ENCODE measurements at places on chromosomes 6 and 20.

DNA sequence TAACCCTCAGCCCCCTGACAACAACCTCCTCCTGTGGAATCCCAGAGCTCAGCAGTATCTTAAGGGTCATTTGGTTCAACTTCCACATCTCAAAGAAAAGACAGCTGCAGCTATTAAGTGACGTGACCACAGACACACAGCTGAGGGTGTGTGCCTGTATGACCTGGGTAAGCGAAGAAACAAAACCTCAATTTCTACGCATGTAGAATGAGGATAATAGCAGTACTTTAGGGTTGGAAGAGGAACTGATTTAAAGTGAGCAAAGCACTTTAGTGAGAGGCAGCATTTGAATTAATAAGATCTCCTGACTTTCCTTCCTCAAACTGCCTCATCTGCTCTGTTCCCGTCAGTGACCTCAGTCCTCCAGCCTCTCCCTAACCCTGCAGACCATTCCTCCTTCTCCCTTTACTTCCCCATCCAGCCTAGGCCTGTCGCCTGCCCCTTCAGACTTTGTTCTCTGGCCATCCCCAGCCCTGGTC lies 6.8 kb upstream of the ARMC2 start:
- no peak for DNase-seq

DNA sequence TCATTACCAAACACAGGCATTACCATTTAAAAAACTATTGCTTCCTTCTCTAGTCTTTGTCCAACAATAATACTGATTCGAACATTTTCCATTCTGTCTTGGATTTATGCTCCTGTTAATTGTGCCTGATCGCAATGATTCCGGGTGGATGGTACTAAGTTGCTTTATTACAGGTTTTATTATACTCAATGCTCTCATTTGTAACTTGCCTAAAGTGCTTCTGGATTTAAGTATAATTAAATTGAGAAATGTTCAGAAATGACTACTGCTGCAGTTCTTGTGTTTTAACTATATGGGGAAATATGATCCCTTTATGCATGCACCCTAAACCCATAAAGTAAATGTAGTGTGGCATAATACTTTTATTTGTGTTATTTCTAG lies 7.2 kb downstream of the TFAP2A start:
- no peak for DNase-seq

- no peak for DNase-seq
These were observed 158.6 kb downstream of the RPS12 start for GRCh38 chr6:132972971-132973370.

DNA sequence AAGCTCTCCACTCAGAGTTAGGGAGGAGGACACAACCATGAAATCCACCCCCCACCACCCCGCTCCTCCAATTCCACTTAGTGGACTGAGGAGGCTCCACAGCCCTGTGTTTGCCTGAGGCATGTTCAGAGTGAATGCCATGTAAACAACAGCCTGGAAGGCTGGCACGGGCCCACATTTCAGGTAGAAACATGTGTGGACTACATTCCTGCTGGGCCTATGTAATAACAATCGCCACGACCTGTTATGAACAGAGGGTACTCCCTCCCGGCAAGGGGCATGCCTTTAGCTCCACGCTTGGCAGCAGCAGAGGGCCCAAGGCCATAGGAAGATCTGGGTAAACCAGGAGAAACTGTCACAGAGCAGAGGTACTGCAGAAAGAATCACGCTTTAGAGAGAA lies 65.5 kb downstream of the ISM1 start:
- no peak for DNase-seq

- no peak for DNase-seq
These were observed 118.6 kb upstream of the UST start for GRCh38 chr6:148628251-148628650.

DNA sequence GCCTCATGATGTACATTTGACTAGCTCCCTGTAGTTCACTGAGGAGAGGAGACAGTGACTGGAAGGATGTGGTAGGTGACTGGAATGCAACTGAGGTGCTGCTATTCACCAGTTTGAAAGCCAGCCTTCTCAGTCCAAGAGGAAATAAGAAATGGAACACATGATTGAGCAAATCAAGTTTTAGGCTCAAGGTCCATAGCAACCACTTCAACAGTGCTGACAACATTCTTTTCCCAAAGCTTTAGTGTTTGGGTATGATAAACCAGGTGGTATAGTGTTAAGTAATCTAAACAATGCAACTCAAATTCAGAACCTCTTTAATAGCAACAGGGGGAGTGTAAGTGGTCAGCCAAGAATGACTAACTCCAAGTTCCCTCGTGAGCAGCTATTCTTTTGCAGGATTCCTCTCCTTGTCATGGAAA lies 9.2 kb downstream of the ZHX3 start:
- no peak for DNase-seq

DNA sequence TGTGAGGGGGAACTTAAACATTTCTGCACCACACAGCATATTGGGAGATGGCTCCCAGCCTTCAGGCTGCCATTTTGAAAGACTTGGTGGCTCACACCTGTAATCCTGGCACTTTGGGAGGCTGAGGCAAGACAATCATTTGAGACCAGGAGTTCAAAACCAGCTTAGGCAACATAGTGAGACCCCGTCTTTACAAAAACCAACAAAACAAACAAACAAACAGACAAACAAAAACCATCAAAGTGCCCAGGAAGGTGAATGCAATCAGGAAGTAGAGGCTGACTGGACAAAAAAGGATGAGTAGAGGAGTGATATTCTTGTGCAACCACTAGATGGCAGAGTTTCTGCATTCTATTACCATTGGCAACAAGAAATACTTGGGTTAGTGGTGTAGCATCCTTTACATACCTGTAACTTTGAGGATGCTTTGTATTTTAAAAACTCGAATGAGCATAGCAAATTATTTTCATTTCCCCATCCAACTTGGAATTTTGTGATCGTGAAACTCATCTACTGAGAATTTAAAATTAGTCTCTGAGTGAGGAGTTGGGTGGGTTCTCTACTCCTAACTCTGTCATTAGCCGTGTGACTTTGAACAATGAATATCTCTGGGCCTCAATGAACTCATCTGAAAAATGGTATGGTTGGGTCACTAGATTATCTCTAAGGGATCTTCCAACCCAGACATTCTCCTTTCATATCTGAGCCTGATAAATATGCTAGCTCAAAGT lies 84.4 kb downstream of the CRYBG1 start:
- peak; percentile 77 for DNase-seq

GRCh38 chr6:5053038-5053437 lies 32.1 kb upstream of the PPP1R3G start:
- DNase-seq: no peak

DNA sequence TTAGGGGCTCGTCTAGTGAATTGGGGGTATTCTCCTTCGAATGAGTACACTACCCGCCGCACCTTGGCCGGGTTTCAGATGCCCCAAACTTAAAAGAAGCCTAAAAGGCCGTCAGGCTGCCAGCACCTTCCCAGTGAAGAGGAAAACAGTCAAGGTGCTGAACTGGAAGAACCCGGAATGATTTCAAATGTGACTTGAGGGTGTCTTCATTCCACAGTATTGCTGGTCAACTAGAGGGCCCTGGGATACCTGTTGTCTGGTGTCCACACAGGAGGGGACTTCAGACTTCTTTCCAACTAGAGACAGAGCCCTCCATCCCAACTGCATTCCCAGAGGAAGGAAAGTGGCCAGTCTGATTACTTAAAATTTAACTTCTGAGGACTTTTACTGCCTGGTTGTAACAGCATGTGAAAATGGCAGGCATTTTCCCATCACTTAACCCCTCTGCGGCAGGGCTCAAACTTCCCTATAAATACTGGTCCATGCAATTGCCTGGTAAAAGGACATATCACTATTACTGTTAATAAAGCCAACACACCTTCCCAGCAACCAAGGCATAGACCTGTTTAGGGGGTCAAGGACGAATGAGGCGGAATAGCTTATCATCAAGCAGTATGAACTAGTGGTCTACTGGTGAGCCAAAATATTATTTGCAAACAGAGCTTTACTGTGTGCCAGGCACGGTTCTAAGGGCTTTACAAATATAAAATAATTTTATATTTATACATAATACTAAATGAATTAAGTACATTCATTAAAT lies 651 bp upstream of the SAMHD1 start:
- DNase-seq: no peak

Data from activated CD4-positive, alpha-beta T cell treated with anti-CD3 and anti-CD28 coated beads, Interleukin-2, amount 50 U/mL, for 16 hours (primary cell).